Stimulated activated CD8-positive, alpha-beta memory T cell treated with anti-CD3 and anti-CD28 coated beads, Interleukin-15, amount 100 ng/mL, for 48 hours (primary cell): ENCODE measurements at places on chromosomes 3 and 15.

GRCh38 chr3:9725775-9726515 is 5.6 kb upstream of the BRPF1 start:
- no peak for DNase-seq

GRCh38 chr15:48414015-48414414 is 82.8 kb downstream of the DUT start:
- DNase-seq = no peak

DNA sequence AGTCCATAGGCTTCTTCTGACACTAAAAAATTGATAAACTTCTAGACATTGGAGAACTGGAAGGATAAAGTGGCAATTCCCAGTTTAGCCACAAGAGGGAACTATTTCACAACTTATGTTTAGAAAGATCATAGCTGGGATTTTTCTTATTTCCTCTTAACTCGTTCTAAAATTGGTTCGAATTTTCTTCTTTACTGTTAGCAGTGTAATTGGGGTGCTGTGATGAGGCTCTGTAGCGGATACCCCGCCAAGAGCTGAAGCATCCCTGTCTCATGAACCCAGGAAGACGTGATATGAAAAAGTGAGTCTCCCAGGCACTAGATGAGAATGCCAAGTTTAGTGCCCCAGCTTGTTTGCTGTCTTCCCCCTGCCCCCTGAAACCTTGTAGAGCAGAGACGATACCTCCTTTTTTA is 85.1 kb downstream of the PDCD6IP start:
- DNase-seq = no peak

DNA sequence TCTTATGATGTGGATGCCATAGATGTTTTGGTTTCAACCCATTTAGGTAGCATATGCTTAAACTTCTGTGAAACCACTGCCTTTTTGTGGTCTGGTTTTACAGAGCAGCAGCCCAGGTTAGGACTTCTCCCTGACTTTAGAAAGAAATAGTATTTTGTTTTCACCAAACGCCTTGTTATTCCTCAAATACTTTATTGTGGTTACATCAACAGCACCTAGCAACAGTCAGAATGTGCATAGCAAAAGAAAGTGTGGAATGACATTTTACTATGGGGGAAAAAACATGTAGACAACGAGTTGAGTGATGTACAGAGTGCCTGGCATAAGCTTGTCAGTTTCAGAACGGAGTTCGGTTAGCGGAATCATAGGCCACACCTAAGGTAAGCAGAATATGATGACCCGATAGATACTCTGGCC is 159.2 kb downstream of the TPRG1 start:
- DNase-seq = no peak

GRCh38 chr3:185460719-185461350 is 38.0 kb downstream of the TMEM41A start:
- no peak for DNase-seq

GRCh38 chr3:4766716-4767499 is 212.3 kb upstream of the BHLHE40 start:
- no peak for DNase-seq

DNA sequence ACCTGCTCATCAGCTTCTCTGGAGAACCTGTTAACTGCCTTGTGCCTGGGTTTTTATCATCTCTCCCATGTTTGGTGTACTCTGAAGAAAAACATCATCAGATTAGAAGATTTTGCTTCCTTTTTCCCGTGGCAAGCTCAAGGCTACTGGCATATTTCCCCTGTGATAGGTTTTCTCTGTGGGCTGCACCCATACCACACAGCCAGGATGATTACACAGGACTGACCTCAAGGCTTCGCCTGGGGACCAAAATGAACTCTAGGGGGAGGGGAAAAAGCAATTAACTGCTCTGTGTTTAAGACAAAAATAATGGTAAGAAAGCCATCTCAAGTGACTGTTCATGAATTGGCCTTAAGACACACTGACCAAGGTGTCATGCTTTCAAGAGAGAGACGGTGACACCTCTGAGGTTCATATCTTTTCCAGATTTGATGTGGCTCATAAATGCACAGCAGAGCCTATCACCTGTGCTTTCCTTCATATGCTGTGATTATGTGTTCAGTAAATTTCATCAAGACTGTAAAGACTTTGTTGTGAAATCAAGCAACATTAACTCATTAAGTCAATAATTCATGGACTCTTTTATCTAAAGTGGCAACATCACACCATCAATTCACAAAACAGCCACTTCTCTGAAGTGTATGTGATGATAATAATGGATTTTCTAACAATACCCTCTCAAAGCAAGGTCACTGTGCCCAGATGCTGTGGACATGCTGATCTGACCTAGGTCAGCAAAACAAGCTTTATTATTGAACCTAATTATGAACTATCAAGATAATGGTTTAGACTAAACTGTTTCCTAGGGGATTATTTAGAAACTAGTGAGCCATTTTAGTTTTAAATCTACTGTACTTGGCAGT is 427.9 kb downstream of the WDR72 start:
- DNase-seq = no peak

- no peak for DNase-seq
Observed at GRCh38 chr15:37037850-37038715, 62.3 kb downstream of the MEIS2 start.

GRCh38 chr15:48850648-48851047 is 27.3 kb upstream of the EID1 start:
- no peak for DNase-seq

DNA sequence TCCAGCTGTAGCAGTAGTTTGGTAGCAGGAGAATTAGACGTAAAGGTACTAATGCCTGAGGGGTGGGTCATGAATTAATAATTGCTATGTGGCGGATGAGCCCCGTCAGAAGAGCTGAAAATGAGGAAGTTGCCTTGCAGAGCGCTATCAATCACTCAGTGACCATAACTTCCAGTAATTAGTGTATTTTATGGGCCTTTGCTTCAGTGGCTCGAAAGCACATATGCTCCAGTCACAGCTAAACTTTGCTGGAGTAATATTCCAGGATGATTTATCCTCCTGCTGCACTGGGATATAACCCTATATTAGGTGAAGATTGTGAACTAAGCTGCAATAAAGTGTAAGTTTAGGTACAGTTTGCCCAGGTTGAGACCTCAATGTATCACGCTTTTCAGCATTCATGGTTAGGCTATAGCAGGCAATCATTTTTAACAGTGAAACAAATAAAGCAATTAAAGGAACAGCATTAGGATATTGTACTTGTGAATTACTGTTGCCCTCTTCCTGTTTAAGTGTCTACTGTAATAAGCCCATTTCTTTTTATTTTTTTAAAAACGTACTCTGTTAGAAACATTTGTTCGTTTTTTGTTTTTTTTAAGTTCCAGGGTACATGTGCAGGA is 104.6 kb upstream of the SKOR1 start:
- no peak for DNase-seq

DNA sequence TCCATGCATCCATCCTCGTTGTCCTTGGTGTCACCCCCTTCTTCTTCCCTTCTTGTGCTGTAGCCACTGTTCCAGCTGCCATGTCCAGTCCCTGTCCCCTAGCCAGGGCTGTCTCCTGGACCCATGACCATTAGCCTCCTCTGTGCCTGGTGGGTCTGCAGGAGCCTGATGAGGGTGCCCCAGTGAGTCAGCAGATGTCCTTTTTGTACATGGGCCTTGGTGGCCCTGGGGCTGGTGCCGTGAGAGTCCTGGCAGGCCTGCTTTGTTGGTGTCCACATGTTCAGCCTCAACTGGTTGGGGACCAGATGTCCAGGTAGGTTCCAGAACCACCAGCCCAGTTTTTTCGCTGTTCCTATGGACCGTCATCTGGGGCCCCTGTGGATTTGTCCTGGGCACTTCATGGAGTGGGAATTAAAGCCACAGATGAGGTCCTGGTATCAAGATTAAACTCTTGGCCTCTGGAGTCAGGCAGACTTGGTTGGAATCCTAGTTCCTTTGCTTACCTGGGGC is 66.1 kb downstream of the FBLN2 start:
- DNase-seq = no peak

DNA sequence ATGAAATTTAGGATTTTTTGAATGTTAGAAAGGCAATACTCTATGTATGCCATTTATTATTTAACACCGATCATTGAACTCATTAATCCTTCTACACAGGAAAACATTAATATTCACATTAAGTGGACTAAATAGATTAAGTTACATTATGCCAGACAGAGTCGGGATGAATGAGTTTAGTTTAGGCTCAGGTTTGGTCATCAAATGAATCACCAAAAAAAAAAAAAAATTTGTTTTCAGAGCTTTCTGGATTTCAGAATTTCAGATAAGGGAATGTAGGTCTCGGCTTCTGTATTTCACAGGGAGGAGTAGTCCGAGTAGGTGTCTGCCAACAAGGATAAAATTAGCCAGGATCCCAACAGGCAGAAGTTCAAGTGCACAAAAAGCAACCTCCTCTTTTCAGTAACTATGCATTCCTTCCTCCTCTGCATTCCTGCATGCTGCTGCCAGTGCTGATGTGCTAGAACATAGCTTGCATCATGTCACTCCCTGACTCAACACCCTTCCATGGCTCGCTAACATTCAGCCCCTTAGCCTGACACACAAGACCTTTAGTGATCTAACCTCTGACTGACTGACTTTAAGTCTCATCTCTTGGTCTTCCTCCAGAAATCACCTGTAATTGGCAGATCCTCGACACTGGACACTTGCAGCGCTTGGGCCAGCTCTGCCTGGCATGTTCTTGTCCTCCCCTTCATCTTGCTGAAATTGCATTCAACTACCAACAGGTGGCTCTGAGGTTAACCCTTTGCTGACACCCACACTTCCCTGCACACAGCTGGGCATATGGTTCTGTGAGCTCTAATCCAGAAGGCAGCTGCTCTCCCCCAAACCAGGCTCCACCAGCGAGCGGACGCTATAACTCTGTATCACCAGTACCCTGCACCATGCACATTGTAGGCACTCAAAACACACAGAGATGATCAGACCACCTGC is 145.4 kb upstream of the PROK2 start:
- DNase-seq = no peak

DNA sequence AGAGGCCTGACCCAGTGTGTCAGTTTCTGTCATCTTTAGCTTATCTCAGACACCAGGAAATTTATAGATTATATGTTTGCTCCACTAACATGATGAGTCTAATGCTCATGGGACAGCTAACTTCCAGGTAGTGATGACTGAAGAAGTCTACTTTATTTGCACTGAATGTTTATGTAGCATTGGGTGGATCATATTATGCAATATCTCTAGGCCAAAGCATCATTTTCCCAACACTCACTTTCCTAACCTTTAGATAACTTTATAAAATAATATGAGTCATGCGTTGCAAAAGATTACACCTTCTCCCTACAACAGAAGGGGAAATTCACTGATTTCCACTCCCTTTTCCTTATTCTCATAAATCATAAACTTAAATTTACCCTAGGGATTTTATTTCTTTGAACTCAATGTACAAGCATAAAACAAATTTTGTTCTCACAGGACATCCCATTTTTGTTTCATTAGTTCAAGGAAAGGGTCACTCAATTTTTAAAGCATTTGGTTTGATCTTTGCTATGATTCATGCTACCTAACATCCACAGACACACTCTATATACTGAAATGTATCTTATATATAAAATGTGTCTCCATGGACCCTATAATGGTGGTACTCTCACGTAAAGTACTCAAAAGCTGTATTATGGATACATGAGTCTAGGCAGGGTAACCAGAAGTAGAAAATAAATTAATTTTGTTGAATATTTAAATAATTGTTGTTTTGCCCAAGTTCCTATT is 225.2 kb downstream of the WDR72 start:
- no peak for DNase-seq

DNA sequence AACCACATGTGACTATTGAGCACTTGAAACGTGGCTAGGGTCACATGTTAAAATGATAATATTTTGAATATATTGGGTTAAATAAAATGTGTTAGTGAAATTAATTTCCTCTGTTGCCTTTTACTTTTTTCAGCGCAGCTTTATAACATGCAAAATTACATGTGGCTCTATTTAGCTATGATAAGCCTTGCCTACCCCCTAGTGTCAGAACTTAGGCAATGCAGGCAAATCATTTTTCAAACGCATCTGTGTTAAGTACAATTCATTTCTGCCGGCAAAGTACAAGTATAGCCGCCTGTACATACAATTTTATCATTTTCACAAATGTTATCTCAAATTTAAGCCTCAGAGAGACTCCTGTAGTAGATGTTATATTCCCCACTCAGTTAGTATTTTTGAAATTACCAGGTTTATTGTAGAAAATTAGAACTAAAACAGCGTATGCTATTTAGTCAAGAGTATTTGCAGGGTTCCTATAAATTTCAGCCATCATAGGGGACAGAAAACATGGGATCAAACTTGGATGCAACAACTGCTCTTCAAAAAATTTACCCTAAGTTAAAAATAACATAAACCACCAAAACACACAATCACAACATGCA is 56.1 kb downstream of the TAFA4 start:
- no peak for DNase-seq
